ENCODE measurements at places on chromosomes 7 and 10.

DNA sequence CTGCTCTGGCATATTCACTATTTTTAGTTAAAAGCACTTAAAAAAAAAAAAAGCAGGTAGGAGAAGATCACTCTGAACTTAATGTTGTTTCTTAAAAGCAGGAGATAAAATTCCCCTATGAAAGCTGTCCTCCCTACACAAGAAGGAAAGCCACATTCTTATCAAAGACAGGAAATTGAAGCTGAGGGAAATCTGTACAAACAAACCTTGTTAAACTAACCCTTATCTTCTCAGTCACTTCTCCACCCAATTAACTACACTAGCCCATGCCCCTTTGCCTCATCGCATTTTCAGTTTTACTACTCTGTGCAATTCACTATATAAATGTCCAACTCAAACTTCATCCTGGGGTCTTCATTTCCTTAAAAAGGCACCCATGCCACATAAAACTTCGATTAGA is 2.7 kb upstream of the CDCA7L start:
- DNase-seq, result no peak

DNA sequence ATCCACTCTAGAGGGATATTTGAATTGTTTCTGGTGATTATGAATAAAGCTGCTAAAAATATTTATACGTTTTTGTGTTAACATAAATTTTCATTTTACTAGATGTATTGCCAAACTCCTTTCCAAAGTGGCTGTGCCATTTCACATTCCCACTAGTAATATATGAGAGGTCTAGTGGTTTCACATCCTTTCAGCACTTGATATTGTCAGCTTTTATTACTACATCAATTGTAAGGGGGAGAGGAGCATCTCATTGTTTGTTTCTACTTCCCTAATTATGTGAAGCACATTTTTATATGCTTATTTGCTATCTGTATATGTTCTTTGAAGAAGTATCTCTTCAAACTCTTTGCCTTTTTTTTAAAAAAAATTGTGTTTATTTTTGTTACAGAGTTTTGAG is 184.5 kb downstream of the ADK start:
- DNase-seq, result no peak

- DNase-seq, result no peak
These were observed 150.6 kb downstream of the CDH23 start for GRCh38 chr10:71547312-71547711.

DNA sequence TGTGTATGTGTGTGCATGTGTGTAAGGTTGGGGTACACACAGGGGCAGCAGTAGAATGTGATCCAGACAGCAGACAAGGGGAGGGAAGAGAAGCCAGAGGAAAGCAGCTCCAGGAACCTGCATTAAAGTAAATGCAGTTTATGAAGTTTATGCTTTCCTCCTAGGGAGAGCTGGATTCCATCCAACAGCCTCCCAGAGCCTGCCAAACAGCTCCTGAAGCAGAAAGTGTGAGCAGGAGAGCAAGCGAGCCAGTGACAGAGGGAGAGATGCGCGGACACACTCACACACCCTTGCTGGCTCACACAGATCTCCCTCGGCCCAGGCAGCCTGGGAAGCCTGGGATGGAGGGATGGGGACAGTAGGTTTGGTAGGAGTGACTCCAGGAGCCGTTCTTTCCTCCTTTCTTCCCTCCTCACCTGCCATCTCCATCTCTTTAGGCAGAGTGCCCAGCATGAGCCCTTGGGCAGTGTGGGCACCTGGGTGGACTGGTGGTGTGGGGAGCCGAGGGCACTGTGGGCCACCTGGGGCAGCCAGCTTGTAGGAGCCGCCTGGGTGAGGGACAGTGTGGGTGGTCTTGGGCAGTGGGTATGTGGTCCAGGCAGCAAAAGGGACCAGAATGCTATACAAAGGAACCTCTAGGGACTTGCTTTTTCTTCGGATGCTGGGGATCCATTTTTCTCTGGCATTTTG is 46.1 kb downstream of the PAX2 start:
- no peak for DNase-seq

DNA sequence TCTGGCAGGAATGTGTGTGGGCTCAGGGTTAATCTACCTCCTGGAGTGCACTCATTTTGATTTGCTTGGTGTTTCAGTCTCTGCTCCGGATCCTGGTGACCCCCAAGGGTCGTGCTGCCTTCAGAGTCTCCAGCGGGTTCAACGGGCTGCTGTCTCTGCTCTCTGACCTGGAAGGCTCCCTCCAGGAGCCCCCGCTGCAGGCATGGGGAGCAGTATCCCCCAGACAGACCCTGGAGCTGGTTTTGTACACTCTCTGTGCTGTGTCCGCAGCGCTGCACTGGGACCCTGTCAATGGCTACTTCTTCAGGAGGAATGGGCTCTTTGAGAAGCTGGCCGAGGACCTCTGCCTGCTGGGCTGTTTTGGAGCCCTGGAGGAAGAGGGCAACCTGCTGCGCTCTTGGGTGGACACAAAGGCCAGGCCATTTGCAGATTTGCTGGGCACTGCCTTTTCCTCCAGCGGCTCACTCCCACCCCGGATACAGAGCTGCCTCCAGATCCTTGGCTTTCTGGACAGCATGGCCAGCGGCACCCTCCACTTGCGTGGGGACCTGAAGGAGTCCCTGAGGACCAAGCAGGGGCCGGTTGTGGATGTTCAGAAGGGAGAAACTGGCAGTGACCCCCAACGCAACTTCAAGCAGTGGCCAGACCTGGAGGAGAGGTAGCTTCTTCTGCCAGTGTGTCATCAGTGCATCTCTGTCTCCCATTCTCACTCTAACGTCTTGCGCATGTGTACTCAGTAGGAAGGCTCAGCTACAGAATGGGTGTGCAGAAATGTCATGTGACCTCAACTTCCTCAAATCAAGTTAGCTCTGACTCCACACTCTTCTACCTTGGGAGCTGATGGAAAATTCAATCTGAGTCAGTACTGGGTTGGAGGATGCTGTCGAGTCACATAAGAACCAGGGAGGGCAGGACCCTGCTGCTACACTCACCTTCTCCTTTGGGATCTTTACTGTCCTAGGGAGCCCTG is 58.5 kb downstream of the WDFY4 start:
- DNase-seq, result no peak

DNA sequence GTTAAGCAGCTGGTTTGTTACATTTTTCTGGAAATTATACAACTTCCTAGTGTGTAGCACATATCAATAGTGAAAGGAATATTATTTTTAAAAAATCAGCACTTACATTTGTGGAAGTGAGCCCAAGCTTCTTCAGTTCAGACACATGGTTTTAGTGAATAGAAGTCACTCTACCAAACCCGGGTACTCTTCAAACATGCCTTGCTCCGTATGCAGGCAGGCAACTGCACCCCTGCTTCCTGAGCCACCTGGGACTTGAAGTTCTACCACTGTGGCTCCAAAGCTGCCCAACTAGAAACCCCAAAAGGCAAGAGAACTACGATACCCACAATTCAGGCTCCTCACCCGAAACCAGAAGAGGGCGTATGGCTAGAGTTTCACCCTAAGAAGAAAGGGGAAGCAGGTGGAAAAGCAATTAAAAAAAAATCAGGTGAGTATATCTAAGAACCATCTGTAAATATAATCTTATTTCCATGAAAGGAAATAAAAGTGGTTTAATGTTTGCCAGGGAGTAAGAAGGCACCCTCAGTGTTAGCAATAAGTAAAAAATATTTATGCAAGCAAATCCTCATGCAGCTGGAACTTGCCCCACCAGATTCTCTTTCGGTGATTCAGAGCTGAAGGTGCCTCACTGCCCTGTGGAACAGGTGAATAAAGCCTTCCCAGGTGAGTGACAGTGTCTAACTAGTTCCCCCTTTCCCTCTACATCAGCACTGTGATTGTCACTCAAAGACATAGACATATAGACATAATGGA is at the start of gene MACC1:
Gene MACC1, minus strand, starts transcription at position 192 of the 756 bp plus-strand sequence. CDS start 55,522 bp downstream, outside the sequence.
- no peak for DNase-seq

- DNase-seq, result no peak
These were observed 5.4 kb downstream of the ARHGAP21 start for GRCh38 chr10:24718031-24718855.

GRCh38 chr10:24288581-24288980 is 79.6 kb downstream of the KIAA1217 start:
- no peak for DNase-seq

GRCh38 chr7:159083698-159084068 is 61.0 kb downstream of the VIPR2 start:
- no peak for DNase-seq

DNA sequence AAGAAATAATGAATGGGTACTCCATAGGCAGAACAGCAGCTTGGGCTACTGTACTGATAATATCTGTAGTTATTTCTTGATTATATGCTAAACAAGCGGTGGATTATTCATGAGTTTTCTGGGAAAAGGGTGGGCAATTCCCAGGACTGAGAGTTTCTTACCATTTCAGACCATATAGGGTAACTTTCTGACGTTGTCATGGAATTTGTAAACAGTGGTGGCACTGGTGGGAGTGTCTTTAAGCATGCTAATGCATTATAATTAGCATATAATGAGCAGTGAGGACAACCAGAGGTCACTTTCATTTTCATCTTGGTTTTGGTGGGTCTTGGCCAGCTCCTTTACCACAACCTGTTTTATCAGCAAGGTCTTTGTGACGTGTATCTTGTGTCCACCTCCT is 399.7 kb downstream of the CDC14C start:
- DNase-seq, result no peak

DNA sequence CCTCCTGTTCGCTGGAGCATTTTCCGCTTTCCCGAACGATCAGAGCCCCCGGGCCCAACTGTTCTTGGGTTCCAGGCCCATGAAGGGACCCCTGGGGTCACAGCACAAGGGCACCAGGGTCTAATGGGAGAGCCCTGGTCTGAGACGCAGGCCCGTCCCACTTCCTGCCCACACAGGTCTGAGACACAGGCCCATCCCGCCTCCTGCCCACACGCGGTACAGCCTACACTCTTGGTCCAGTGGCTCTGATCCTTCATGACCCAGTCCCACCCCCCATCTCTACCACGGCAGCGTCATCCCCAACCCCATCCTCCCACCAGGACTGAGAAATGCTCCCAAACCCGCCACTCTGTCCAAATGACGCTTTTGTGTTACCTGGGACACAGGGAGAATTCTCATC is 38.7 kb upstream of the SAMD8 start:
- no peak for DNase-seq

GRCh38 chr7:82760074-82760473 is 316.5 kb upstream of the CACNA2D1 start:
- DNase-seq, result no peak

GRCh38 chr7:1678081-1678543 is 8.0 kb downstream of the ELFN1 start:
- DNase-seq, result no peak

DNA sequence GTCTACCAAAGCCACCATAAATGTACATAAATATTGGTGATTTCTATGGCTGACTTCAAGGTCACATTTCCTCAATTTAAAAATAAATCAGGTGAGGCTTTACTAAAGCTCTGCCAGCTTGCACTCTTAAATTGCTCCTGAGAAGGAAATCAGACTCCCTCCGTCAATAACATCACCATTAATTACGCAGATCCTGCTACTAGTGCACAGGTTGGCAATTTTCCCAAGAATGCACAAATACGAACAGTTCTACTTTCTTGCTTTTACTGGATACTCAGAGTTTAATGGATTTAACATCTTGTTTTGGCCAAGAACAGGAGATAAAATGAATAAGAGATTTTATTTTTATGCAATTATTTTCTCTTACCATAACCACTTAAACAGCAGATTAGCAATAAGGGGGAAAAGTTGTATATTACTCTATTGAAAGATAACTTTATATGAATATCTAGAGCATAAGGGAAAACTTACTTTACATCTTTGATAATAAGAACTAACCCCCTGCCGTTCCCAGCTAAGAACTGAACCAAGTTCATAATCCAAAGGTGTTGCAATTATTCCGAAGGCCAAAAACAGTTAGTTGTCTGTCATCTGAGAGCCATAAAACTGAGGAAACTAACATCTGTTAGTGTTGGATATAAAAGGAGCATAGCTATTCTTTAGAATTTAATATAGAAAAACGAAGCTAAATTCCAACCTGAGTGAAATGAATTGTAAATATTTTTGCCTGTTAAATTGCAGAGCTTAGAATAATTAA is 140.5 kb downstream of the TWIST1 start:
- no peak for DNase-seq

DNA sequence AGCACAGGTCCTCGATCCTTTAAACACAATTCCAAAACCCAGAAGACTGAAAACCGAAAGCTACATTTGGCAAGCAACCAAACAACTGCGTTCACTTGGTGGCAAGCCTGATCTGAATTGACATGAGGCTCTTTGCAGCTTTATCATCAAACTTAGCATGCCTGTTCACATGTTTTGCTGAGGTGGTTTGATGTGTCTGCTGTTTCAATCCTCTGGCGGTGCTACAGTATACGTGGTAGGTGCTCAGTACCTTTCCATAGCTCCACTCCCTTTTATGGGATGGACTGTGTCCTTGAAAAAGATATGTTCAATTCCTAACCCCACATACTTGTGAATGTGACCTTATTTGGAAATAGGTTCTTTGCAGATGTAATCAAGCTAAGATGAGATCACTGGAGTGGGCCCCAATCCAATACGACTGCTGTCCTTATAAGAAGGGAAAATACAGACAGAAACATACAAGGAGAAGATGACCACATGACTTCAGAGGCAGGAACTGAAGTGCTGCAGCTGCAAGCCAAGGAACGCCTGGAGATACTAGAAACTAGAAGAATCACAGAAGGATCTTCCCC is 33.4 kb downstream of the CCDC6 start:
- no peak for DNase-seq

- DNase-seq, result no peak
These were observed 36.8 kb downstream of the SP8 start for GRCh38 chr7:20749906-20750305.

DNA sequence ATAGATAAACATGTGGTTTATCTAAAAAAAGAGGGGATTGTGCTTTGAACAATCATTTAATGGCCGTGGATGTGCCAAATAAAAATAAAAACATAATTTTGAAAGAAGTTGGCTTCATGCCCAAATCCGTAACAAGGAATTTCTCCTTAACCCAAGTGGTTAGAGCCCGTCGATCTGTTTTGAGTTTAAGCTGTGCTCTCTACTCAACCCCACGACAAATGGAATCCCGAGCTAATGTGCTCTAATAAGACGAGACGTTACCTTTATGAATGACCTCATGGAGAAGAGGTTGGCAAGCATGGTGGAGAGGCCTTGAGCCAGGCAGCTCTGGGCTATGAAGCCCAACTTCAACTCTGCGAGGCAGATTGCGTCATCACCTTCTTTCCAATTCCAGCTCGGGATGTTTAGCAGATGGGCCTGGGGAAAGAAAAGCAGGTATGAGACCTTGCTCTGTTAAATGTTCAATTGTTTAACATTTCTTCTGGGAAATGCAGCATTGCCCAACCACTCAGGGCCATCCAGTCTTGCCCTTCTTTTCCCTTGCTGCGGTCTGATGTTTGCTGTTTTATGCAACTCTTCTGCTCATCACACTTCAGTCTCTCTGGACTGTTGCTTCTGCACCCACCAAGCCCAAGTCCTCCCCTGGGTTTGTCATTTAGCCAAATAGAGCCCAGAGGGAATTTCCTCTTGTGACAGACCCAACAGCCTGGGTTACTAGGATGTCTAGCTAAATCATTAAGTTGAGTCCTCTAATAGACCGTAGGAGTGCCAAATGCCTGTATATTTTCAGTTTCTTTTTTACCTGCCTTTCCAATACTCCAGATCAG is 564.6 kb downstream of the KCNMA1 start:
- DNase-seq, result no peak
